ENCODE measurements at places on chromosomes 6 and 20. TPM values are rescaled to one million over a fixed set of nuclear protein-coding genes. Genes with fewer than 3 reads are reported as not detected.

Gene ZNF318
- 10.2 TPM for total RNA-seq

Gene VGLL2
- total RNA-seq, result not detected

Gene THEMIS
- not detected for total RNA-seq

Gene PRRT1
- total RNA-seq, result 1.8 TPM

Gene C20orf173
- not detected for total RNA-seq

Gene DUSP15
- total RNA-seq, result 0.34 TPM

Gene RUNX2
- total RNA-seq, result 4.4 TPM

Gene QKI
- total RNA-seq, result 121 TPM

Gene MOG
- not detected for total RNA-seq

Gene PKHD1
- not detected for total RNA-seq

Gene ECI2
- 52.4 TPM for total RNA-seq

Gene RGS17
- 9.2 TPM for total RNA-seq

Gene MEP1A
- not detected for total RNA-seq

Gene XPO5
- 19.6 TPM for total RNA-seq

Measured in cardiac ventricle fibroblast (primary cell).